ENCODE measurements at places on chromosomes 4 and X.

DNA sequence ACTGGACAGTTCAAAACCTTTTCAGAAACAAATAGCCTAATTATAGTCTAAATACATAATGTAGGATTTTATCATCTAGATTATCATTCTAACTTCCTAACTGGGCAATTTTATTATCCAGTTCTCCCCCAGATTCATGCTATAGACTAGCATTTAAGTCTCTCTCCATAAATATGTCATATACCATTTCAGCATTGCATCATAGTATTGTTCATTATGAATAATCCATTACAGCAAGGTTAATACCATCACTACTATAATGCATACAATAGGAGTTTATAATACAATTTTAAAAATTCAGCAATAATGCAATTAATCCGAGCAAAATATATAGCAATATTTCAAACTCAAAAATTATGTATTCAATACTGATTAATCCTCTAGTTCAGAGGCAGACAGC lies 77.4 kb downstream of the PDGFC start:
- no peak for DNase-seq

GRCh38 chrX:112785344-112785743 lies 55.3 kb downstream of the AMOT start:
- no peak for DNase-seq

- no peak for DNase-seq
Measured at GRCh38 chr4:63578383-63578782, 830.9 kb downstream of the TECRL start.

- DNase-seq: no peak
Measured at GRCh38 chr4:80989921-80990544, 40.5 kb upstream of the BMP3 start.

- DNase-seq: no peak
Measured at GRCh38 chrX:44570522-44570921, 27.9 kb upstream of the FUNDC1 start.

DNA sequence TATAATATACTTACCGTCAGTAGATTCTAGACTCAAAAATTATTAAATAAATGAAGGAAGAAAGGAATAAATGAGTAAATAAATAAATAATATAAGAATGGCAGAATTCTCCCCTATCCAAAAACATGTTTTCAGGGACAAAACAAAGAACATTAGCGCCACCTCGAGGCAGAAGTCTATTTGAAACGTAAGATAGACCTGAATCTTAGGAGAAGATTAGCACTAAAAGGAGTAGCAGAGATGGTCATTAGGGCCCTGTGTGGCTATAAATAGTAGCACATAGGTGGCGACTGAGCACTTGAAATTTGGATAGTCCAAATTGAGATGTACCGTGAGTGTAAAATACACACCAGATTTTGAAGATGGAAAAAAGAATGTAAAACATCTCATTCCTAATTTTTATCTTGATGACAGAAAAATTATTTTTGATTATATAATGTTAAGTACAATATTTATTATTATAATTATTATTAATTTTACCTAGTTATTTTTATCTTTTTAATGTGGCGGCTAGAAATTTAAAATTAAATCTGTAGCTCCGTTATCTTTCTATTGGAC lies 24.3 kb upstream of the SRD5A3 start:
- DNase-seq: no peak

DNA sequence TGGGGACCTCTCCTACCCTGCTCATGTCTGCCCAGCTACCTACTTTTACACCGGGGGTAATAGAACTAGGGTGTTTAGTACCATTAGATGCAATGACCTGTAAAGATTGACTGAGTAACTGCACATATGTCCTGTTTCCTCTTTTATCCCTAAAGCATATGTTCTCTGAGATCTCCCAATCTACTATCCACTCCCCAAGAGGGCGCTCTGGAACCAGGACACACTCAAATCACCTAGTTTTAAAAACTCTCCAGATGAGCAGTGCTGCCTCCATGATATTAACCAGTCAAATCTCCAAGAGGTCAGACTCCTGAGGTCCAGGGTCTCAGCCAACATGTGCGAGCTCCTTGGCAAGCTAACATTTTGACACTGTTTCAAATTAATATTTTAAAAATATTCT lies 87.0 kb upstream of the TSPAN5 start:
- no peak for DNase-seq

DNA sequence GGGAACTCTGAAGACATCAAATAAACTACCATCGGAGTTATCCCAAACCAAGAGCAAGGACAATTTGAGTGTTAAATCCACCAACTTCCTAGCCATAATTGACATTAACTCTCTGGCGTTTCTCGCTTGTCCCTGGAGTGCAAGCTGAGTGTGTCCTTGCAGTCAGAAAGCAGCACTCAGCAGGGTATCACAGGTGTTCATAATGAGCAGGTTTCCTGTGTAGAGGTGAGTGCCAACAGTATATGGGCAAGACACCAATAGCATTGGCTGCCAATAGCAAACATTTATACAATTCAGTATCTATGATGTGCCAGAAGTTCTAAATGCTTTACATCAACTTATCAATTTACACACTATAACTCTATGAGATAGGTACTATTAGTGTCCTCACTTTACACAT lies 11.2 kb downstream of the BLTP1 start:
- no peak for DNase-seq

DNA sequence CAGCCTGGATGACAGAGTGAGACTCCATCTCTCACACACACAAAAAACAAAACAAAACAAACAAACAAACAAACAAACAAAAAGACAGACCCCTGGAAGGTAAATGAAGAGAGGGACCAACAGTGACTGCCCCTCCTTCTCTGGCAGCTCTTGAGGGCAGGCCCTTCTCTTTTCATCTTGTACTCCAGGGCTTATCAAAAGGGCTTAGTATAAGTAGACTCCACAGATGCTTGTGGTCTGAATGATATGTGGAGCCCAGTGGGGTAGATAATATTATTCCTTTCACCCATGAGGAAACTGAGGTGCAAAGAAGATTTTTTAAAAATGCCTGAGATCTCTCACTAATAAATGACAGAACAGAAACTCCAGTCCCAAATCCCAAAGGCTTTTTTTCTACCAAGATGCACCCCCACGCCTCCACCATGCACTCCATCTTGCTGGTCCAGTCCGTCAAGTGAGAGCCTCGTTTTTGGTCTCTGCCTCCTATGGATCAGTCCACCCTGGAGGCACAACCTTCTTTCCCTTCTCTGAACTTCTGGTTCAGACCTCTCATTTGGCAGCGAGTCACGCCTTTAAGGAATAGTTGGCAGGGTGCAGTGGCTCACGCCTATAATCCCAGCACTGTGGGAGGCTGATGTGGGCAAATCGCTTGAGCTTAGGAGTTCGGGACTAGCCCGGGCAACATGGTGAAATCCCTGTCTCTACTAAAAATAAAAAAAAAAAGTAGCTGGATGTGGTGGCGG lies 17.0 kb upstream of the CHRNA9 start:
- DNase-seq: no peak

GRCh38 chr4:99723612-99724011 lies 66.0 kb upstream of the C4orf54 start:
- DNase-seq: no peak

GRCh38 chrX:155144926-155145325 lies 71.3 kb upstream of the VBP1 start:
- no peak for DNase-seq

- DNase-seq: no peak
Measured at GRCh38 chr4:88949605-88950004, 107.4 kb downstream of the FAM13A start.

DNA sequence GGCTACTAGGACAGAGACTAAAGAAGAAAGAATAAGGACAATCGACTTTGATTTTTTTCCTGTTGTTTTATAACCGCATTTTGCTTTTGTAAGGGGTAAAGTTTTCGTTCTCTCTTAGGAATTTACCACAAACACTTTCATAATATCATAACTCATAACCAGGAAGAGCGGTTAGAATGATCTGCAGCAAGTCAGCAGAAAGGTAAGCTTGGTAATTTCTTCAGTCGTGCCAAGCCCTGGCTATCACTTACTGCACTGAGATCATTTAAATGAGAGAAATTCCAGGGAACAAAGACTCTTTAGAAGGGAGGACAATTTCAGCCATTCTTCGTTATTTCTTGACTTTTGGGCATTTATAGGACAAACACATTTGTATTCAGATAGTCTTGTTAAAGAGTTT lies 258.1 kb downstream of the UNC5C start:
- no peak for DNase-seq

DNA sequence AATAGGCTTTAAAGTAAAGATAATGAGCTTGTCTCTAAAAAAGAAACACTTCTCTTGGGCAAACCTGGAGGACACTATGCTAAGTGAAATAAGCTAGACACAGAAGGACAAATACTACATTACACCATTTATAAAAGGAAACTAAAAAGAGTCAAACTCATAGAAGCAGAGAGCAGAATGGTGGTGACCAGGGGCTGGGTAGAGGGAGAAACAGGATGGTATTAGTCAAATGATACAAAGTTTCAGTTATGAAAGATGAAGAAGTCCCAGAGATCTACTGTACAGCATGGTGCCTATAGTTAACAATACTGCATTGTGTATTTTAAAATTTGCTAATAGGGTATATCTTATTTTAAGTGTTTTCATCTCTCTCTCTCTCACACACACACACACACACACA lies 28.5 kb downstream of the ACSL4 start:
- no peak for DNase-seq

GRCh38 chr4:72529148-72529822 lies 39.7 kb downstream of the ADAMTS3 start:
- DNase-seq: no peak

DNA sequence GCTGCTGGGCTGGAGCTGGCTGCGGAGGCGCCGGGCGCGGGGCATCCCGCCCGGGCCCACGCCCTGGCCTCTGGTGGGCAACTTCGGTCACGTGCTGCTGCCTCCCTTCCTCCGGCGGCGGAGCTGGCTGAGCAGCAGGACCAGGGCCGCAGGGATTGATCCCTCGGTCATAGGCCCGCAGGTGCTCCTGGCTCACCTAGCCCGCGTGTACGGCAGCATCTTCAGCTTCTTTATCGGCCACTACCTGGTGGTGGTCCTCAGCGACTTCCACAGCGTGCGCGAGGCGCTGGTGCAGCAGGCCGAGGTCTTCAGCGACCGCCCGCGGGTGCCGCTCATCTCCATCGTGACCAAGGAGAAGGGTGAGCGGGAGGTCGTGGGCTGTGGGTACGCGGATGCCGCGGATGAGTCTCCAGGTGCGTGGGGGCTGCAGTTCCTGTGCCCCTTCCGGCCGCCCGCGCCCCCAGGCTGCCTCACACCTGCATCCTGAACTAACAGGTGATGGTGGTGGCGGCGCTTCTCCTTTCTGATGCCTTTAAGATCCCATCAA lies 499 bp downstream of the CYP2U1 start:
- DNase-seq: no peak

GRCh38 chr4:146646593-146647325 lies 8.1 kb downstream of the POU4F2 start:
- no peak for DNase-seq

DNA sequence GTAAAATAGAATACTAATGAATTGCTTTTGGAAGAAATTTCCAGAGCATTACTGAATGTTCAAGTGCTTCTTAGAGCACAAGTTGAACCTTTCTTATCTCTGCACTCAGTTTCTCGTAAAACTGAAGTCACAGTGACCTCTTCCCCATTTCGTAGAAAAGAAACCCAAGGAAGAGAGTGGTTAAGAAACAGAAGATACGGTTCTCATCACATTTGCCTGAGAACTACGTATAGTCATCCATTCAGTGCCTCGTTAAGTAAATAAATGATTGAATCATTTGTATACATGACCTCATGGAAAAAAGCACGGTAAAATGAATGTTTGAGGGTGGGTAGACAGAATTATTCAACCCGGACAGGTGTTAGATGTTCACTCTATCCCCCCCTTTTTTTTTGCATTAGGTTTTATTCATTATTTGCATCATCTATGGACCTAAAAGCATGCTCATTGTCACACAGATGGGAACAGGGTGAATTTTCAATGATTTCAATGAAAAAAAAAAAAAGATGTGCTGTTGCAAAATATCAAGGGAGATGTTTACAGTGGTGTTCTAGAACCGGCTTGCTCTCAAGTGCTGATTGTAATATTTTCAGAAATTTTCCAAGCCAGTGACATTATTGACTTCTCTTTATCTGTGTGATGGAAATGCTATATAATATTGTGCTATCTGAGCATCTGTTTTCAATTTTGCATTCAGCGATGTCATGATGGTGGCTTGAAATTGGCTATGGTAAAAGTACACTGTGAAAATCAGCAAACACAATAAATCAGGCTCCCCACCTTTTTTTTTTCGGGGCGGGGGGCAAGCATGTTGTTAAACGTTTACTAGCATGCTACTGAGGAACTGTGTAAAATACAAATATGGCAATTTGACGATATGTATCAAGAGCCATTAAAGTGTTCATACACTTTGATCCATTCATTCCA lies 4.3 kb downstream of the RHOH start:
- no peak for DNase-seq

- no peak for DNase-seq
Measured at GRCh38 chr4:147498031-147498660, 17.2 kb downstream of the EDNRA start.

GRCh38 chrX:149611623-149612175 lies 16.6 kb upstream of the HSFX2 start:
- no peak for DNase-seq

DNA sequence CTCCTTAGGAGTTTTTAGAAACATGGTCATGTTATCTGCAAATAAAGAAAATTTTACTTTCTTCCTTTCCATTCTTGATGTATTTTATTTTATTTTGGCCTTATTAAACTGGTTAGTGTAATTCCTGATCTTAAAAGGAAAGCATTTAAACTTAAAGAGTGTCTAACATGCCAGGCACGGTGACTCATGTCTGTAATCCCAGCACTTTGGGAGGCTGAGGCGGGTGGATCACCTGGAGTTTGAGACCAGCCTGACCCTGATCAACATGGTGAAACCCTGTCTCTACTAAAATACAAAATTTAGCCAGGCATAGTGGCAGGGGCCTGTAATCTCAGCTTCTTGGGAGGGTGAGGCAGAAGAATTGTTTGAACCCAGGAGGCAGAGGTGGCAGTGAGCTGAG lies 281.3 kb downstream of the PTTG2 start:
- no peak for DNase-seq

DNA sequence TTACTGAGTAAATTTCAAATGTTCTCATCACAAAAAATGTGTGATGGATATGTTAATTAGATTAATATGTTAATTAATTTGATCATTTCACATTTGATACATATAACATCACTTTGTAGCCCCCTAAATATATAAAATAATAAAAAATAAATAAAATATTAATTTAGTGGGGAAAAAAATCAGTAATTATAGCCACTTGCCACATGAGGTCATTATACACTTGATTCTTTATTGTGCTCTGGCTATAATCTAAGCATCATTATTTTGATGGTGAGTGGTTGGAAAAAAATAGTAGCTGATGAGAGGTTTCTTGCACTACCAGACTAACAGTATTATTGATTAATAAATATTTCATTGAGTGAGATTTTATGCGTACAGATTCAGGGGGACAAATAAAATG lies 57.4 kb downstream of the DCK start:
- DNase-seq: no peak

GRCh38 chr4:133799717-133800315 lies 401.8 kb downstream of the PABPC4L start:
- DNase-seq: no peak

Data from effector memory CD4-positive, alpha-beta T cell (primary cell).